Activated T-cell treated with anti-CD3 and anti-CD28 coated beads for 4 hours (primary cell): ENCODE measurements at places on chromosomes 5 and 9.

DNA sequence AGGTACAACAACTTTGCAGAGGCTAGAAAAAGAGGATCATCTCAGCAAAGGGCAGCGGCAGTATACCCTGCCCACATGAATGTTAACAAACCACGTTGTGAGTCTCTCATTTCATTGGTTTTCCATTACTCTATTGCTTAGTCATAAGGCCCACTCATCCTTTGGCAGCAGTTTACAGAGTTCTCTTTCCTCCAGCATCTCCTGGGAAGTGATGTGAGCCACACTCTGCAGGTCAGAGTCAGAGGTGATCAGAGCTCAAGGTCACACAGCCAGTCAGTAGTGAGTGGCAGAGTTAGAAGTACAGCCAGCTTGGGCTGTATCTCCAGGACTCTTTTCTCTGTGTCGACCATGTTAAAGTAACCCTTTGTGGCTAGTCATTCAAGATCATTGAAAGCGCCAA lies 599.6 kb upstream of the GRAMD2B start:
- no peak for DNase-seq

GRCh38 chr5:177478711-177479646 lies 5.5 kb upstream of the DBN1 start:
- no peak for DNase-seq

DNA sequence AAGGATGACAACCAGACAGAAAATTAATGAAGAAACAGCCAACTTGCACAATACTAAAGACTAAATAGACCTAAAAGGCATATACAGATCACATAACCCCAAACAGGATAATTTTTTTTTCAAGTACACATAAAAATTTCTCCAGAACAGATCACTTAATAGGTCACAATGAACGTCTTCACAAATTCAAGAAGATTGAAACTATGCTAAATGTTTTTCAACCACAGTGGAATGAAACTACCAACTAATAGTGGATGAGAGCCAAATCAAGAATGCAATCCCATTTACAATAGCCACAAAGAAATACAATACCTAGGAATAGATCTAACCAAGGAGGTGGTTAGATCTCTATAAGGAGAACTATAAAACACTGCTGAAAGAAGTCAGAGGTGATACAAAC lies 145.8 kb downstream of the TMEM232 start:
- no peak for DNase-seq

GRCh38 chr5:94698197-94698596 lies 79.7 kb downstream of the SLF1 start:
- DNase-seq, result no peak

DNA sequence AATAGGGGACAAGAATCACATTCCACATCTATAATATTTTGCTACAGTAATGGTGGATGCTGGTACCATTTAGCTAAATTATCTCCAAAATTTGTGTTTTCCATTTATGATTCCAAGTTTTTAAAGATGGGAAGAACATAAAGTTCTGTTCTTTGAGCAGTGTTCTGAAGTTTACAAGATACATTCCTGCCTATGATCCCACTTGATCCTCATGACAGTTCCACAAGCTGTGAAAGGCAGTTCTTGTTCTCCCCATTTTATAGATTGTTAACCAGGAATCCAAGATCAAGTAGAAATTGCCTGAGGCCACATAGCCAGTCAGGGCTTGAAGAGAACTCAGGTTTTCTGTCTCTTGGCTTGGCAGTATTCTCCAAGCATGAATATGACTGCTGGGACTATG lies 257.3 kb downstream of the NR3C1 start:
- no peak for DNase-seq

DNA sequence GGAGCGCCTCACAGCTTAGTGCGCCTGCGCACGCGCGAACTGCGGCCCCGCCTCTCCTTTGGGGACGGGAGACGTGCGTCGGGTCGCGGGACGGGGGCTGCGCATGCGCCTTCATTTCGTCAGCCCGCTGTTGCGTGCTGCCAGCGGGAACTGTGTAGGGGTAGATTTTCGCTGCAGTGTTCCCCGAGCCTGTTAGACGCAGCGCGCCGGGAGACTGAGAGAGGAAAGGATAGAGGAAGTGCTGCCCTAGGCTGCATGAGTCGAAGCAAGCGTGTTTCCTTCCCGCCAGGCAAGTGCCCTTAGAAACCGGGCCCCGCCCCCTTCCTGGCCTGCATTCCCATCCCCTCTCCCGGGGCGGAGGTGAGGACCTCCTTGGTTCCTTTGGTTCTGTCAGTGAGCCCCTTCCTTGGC lies 12.3 kb downstream of the ITGA1 start:
- peak; percentile 91 for DNase-seq

DNA sequence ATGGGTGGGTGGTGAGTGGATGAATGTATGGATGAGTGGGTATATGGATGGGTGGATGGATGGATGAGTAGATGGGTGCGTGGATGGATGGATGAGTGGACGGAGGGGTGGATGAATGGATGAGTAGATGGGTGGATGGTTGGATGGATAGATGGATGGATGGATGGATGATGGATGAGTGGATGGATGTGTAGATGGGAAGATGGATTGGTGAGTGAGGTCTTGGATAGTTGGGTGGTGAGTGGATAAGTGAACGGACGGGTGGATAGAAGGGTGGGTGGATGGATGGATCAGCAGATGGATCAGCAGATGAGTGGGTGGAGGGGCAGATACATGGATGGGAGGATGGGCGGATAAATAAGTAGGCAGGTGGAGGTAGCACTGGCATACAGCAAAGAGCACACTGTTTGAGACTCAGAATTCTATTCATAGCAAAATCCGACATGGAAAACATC lies 163.5 kb downstream of the C9orf50 start:
- DNase-seq, result no peak

DNA sequence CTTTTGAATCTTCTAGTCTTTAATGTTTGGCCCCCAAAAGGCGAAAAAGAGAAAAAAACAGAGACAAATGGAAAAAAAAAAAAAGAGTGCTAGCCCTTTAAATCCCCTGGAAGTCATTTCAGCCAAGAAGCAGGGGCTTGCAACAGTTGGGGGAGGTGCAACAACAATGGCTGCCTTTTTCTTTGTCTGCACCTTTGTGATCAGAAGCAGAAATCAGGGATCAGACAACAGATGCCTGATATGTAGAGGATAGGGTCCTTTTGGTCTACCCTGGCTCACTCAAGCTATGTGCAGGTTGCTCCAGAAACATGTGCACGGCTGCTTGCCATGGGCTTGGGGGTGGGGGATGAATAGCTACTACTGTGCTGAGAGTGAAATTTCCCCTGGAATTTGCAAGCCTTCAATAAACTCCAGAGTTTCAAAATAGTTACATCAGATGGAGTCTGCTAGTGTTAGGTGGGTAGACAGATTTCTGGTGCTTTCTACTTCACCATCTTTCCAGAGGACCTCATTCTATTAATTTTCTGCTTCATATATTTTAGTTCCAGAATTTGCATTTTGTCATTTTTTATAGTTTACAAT lies 150.9 kb downstream of the FGF18 start:
- DNase-seq, result no peak

DNA sequence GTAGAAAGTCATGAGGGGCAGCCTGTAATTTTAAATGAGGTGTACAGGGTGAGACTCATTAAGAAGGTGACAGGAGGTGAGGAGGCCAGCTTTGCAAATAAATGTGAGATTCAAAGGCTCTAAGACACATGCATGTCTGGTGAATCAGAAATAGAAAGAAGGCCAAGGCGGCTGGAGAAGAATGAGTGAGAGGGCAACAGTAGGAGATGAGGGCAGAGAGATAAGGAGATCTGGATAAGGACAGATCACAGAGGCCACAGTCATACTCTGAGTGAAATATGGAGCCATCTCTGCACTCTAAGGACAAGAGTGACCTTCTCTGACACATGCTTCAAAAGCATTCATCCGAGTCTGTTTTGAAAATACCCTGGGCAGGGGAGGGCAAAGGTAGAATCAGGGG lies 90.7 kb downstream of the RAD23B start:
- DNase-seq, result no peak

- no peak for DNase-seq
Observed at GRCh38 chr5:81779916-81780266, 29.0 kb upstream of the SSBP2 start.

DNA sequence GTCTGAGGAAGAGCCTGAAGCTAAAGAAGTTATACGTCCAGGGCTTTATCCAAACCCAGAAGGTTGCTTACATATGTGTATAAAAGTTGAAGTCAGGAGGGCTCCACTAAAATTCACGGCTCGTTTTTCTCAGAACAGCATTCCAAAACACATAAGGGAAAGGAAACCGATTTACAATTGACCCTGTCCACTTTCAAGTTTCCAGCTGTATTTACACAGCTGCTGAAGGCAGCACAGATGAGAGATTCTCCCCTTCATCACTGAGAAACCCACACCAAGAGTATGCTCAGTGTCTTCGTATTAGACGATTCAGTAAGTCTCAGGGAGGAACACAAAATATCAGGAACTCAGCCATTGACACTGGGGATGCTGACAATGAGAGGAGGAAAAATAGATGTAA lies 5.9 kb upstream of the NREP start:
- DNase-seq, result no peak

DNA sequence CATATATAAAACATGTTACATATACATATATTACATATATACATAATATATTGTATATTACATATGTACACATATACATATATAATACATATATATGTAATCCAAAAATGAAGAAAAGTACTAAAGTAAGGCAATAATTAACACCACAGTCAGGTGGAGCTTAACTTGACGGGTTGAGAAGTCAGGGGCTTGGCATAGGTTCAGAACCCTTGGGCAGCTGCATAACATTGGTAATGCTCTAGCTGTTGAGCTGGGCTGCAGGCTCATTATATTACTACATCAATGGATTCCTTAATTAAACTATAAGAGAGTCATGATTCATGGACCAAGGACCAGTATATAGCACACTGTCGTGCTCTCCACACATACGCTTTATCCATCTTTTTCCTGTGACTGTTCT lies 435.2 kb upstream of the ADAMTS16 start:
- no peak for DNase-seq

- no peak for DNase-seq
Observed at GRCh38 chr9:114266969-114267368, 55.9 kb upstream of the ORM1 start.

DNA sequence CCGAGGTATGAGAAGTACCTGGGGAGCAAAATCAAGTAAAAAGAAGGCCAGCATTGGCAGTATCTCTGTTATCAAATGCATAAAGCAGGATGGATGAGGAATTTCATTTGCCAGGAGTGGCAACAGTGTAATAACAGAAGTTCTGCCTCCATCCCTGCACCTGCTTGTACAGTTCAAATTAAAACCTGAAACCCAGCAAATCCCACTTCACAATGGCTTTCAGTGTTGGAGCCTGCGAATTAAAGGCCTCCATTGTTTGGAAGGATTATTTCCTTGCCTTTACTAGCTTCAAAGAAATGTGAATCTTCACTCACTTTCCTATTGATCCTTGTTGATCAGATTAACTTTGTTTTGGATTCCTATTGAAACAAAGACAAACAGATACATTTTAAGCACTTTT lies 31.5 kb upstream of the IRX1 start:
- no peak for DNase-seq

DNA sequence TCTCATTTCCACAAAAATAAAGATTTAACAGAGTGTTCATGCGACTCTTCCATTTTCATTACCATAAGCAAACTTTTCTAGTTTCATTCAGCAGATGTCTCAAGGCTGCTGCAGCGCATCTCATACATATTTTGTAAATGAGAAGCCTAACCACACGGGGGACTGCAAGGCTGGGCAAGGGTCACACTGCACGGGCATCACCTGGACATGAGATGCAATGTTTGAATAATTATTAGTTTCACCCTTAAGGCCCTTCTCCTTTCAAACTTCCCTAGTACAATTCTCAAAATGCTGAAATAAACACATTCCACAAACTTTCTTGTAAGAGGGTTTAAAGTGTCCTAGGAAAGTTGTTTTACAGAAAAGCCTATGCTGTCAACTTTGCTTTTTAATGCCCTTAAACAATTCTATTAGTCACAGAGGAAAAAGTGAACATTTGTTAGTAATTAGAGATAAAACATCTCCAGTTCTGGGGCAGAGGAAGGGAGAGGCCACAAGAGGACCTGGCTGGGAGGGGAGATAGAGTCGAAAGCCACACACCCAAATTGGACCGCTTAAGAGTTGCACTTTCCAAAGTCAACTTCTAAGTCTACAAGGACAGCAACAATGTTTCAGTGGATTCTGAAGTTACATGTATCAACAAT lies 1.3 kb downstream of the DENND1A start:
- DNase-seq, result no peak

DNA sequence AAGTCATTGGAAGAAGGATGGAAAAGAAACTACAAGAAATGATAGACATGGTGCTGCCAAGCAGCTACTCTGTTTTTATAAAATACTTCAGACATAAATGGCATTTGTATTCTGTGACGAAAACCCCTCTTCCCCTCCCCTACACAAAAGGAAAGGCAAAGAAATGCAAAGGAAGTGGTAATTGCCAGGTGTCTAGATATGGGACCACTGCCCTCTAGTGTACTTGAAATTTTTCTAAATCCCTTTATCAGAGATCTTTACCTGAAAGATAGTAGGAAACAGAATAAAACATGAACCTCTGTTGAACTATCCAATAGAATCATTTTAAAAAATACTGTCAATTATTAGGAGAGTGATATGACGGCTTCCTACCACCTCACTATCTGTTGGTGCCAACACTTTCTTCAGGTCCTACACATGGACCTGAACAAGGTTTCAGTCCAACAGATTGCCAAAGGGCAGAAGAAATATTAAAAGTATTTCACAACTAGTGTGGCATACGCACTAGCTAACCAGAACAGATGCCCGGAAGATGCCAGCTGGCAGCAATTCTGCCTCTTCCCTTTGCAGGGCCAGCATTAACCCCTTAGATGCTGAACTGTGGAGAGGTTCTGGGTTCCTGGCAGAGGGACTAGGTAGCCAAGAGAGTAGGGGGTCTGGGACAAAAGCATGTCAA lies 104.1 kb downstream of the TSSK1B start:
- no peak for DNase-seq

DNA sequence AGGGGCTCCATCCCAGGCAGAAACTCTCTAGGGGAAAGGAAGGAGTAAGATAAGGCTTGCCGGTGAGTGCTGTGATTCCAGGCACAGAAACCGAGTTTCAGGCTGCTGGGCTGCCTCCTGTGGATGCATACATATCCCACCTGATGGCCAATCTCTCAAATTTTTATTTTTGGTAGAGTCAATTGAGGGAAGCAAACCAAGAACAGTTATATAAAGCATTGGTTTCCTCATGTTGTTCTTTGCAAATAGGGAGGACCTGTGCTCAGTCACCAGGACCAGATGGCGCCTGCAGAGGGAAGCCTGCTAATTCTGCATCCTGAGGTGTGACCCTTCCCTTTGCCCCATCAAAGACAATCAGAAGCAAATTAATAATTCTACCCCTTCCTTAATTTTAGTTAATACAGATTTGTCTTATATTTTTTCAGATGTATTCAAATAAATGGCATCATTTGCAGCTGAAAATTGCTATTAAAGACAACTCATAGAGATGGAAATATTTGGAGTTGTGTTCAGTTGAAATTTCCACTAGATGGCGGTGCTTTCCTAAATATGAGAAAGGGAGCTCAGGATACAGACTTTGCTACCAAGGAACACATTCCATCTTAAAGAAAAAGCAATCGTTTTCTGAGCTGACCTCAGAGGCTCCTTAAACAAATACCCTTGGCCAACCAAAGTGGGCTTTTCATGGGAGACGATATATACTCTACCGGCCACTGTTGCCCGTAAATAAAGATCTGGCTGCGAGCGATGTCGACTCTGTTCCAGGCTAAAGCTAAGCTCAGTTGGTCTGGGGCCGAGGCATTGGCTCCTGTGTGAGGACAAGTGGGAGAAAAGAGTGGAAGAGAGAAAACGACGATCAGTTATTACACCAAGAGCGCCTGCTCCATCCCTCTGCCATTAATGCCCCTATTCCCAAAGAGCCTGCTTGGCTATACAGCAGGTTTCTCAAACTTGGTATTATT lies 225.7 kb upstream of the KLF9 start:
- DNase-seq, result no peak
